ENCODE measurements at places on chromosomes 11 and 22. TPM values are rescaled to one million over a fixed set of nuclear protein-coding genes. Genes with fewer than 3 reads are reported as not detected.

DNA sequence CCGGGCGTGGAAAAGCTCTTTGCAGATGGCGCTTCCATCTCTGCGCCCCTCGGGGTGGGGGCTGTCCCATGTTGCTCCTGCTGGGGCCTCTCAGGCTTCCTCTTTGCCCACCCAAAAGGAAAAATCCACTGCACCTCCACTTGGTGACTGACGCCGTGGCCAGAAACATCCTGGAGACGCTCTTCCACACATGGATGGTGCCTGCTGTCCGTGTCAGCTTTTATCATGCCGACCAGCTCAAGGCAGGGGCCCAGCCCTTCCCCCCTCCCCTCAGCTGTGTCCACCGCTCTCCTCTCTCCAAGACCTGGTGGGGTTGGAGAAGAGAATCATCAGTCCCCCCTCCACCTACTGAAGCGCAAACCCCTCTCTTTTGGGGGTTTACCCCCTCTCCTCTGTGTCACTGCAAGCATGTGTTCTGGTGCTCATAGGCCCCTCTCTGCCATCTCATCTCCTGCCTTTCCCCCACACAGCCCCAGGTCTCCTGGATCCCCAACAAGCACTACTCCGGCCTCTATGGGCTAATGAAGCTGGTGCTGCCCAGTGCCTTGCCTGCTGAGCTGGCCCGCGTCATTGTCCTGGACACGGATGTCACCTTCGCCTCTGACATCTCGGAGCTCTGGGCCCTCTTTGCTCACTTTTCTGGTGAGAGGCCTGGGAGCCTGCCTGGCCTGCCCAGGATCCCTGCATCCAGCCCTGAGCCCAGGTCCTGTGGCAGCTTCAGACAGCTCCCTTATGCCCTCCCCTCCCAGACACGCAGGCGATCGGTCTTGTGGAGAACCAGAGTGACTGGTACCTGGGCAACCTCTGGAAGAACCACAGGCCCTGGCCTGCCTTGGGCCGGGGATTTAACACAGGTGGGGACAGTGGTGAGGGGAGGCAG lies 1.8 kb downstream of the LARGE2 start:
- no peak for DNase-seq

The SLC25A18 gene
- total RNA-seq = not detected

The PHLDA2 gene
- 11.9 TPM for total RNA-seq

DNA sequence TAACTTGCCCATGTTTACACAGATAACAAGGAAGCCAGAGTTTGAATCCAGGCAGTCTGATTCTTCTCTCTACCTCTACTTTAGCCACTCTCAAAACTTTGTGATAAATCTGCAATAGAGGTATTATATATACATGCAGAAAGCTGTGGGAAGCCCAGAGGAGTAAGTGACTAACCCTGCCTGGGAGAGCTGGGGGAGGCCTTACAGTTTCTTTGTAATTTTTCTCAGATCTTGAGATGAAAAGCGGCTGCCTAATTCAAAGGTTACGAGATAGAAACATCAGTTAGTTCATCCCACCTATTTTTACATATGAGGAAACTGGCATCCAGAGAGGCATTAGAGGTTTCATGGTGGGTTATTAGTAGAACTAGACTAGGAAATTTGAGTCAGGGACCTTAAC lies 4.9 kb downstream of the STIM1 start:
- DNase-seq = no peak

The ST13 gene
- total RNA-seq = 205 TPM

- no peak for DNase-seq
These were observed 1403.5 kb downstream of the BRD1 start for GRCh38 chr22:48424201-48424627.

DNA sequence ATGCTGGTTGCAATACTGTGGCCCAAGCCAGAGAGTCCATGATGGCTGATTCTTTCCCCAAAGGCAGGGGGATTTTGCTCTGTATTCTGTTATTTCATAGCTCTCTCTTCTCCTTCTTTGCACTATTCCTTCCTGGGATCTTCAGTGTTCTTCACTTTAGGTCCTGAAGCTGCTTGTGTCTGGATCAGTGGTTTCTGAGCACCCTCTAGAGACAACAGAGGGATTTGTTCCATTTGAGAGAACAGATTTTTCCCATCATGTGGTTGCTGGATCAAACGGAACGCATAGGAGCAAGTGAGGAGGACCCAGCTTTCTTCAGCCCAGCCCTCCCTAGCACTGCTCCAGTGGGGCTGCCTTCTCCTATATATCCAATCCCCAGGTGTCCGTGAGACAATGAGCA lies 68.7 kb upstream of the SYN3 start:
- DNase-seq = peak; percentile 48

The SMTNL1 gene
- not detected for total RNA-seq

The SLCO2B1 gene
- not detected for total RNA-seq

The KCNQ1OT1 gene
- total RNA-seq = 0.53 TPM

GRCh38 chr22:32249231-32249630 lies 5.9 kb downstream of the SLC5A4 start:
- DNase-seq = no peak

Measured in bronchial epithelial cell (primary cell).